ENCODE measurements at places on chromosomes 5 and 9.
A peak's percentile ranks its signal among the peaks of the same experiment; 100 is the strongest.

DNA sequence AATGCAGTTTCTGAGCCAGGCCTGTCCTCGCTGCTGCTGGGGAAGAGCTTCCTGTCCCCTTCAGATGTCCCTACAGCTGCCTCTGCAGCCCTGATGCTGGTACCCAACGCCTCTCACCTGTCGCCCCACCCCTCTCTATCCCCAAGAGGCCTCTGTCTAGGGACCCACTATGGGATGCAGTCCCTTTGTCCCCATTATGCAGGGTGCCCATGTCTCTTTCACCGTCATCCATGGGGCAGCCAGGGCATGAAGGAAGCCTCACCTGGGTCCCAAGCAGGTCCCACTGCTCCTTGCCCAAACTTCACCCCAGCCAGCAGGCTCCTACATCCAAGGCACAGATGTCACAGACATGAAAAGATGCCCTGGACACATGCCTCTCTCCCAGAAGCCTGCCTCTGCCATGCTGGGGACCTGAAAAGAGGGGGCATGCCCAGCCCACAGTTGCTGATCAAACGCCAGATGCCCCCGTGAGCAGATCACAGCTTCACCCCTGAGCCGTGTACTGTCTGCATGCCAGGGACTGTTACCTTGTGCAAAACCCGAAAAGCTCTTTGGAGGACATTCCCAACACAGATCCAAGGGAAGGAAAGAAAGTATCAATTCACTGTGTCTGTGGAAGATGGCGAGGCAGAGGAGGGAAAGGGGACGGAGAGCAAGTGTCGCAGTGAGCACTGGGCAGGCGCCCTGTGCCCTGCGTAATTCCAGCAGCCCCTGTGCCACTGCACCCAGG, 81.0 kb downstream of the ADAMTS2 start:
- DNase-seq, result peak; percentile 12
- H3K36me3 ChIP-seq, result no peaks in the 10 kb centered on the region
- no peak overlapping the region for H3K27ac ChIP-seq
- H3K27me3 ChIP-seq, result peaks cover 13% of the 10 kb centered on the region

GRCh38 chr9:132984202-132985070, 5.9 kb downstream of the GFI1B start:
- no peak overlapping the region for H3K4me3 ChIP-seq
- peaks cover 18% of the 10 kb centered on the region for H3K4me1 ChIP-seq
- H3K27me3 ChIP-seq, result peaks cover 79% of the 10 kb centered on the region
- DNase-seq, result no peak
- H3K27ac ChIP-seq, result no peak overlapping the region

DNA sequence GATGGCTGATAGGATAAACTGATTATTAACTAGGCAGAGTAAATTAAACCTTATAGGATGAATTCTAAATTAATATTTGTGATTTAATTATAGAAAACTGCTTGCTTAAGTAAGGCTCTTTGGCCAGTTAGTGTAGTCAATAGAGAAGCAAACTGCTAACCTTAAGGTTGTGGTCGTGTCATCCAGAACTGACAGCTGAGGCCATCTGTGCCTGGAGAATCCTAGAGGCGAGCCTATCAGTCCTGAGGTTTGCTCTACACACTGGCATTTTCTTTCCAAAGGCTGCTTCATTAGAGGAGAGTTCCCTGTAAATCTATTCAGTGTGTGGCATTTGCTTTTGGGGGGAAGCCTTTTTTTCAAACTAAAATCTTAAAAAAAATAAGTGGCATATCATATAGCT, 169.2 kb downstream of the MEF2C start:
- H3K36me3 ChIP-seq, result peaks cover 9% of the 10 kb centered on the region
- DNase-seq, result no peak
- no peaks in the 10 kb centered on the region for H3K27me3 ChIP-seq
- no peak overlapping the region for H3K4me3 ChIP-seq

DNA sequence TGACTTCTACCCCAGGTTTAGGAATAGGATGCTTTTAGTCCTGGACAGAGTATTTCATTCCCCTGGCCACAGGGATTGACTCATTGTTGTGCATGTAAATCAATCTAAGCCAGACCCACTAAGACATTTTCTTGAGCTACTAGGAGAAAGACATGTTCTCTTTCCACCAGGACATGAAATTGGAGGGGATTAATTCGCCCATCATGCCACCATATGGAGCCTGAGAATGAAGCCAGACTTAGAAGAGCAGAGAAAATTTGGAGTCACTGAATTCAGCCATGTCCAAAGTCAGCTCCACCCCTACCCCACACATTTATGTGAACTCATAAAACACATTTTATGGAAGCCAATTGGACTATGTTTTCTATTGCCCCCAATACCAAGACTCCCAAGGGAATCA, 322.5 kb downstream of the NFIB start:
- no peak overlapping the region for H3K4me3 ChIP-seq
- no peaks in the 10 kb centered on the region for H3K36me3 ChIP-seq
- H3K27ac ChIP-seq, result no peak overlapping the region
- H3K27me3 ChIP-seq, result no peaks in the 10 kb centered on the region
- H3K4me1 ChIP-seq, result no peaks in the 10 kb centered on the region
- no peak for DNase-seq

DNA sequence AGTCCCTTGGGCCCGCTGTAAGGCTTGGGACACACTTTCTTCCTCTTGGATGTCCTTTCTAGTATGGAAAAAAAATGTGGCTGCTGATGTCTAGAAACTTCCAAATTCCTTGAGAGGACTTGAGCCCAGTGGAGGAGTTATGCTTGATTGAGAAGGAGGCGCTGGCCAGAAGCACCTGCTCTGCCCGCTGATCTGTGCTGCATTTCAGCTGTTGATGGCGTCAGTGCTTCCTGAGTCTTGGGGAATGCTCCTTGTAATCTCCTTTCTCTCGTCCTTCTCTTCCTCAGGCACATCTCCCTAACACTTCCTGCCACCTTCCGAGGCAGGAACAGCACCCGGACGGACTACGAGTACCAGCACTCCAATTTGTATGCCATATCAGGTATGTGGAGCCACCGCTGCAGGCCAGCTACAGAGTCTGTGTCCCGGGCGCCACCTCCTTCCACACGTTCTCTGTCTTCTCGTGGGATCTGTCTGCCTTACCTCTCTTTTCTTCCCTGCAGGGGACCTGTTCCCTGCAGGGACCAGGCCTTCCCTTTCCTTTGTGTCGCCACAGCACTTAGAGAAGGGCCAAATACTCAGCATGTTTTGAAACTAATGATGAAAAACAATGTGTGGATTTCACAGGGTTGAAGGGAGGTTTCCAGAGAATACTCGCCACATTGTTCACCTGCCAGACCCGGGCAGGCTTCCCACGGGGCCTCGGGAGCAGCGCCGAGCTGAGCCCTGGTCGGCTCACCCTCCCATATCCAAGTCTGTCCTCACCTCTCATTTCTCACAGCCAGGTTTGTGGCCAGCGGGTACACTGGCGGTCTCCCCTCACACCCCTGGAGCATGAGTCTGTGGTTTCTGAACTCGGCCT, 95.2 kb downstream of the MVB12B start:
- peaks cover 17% of the 10 kb centered on the region for H3K36me3 ChIP-seq
- H3K4me1 ChIP-seq, result peaks cover 31% of the 10 kb centered on the region
- H3K27ac ChIP-seq, result no peak overlapping the region
- H3K27me3 ChIP-seq, result no peaks in the 10 kb centered on the region
- no peak for DNase-seq

DNA sequence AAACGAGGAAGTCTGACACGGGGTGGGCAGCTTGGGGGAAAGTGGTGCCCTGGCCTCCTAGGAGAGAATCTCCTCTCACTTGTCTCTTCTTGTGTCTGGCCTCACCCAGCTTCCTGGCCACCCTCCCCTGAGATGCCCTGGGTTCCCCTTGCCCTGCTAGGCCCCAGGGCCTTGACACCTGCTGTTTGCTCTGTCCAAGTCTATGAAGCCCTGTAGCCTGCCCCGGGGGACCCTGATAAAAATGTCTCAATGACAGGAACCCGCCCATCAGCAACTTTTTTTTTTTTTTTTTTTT, 35.0 kb upstream of the SUSD3 start:
- DNase-seq, result no peak
- no peaks in the 10 kb centered on the region for H3K27me3 ChIP-seq
- H3K4me1 ChIP-seq, result no peaks in the 10 kb centered on the region

GRCh38 chr9:121956808-121957207, 136.3 kb downstream of the TTLL11 start:
- no peak overlapping the region for H3K27ac ChIP-seq
- H3K27me3 ChIP-seq, result no peaks in the 10 kb centered on the region
- H3K4me3 ChIP-seq, result no peak overlapping the region
- no peaks in the 10 kb centered on the region for H3K36me3 ChIP-seq
- no peak for DNase-seq

DNA sequence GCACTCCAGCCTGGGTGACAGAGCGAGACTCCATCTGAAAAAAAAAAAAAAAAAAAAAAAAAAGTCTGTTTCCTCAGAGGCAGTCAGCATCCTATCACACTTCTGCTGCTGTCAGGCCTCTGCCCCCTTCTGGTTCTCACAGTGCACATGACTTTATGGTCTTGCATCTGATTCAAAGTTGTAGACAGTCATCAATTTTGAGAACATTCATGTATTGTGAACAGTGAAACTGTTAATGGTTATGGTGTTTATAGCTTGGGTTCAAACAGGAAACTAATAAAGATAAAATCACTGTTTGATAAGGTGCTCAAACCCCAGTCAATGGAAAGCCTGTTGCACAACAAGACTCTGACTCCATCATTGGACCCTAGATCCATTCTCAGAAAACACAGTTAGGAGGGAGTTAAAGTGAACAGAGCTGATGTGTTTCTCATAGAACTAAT, 61.4 kb downstream of the FOXD1 start:
- no peak overlapping the region for H3K4me3 ChIP-seq
- peaks cover 3% of the 10 kb centered on the region for H3K4me1 ChIP-seq
- no peak for DNase-seq

- H3K4me1 ChIP-seq, result no peaks in the 10 kb centered on the region
- no peaks in the 10 kb centered on the region for H3K36me3 ChIP-seq
- no peaks in the 10 kb centered on the region for H3K27me3 ChIP-seq
- no peak overlapping the region for H3K27ac ChIP-seq
- no peak for DNase-seq
These were observed 11.1 kb upstream of the SLCO4C1 start for GRCh38 chr5:102307232-102307631.

- H3K27ac ChIP-seq, result no peak overlapping the region
- DNase-seq, result no peak
- no peaks in the 10 kb centered on the region for H3K27me3 ChIP-seq
These were observed 62.9 kb downstream of the MLLT3 start for GRCh38 chr9:20559231-20559890.
